GM12878 (cell line): ENCODE measurements at places on chromosomes 16 and 17. TPM values are rescaled to one million over a fixed set of nuclear protein-coding genes. Genes with fewer than 3 reads are reported as not detected.

DNA sequence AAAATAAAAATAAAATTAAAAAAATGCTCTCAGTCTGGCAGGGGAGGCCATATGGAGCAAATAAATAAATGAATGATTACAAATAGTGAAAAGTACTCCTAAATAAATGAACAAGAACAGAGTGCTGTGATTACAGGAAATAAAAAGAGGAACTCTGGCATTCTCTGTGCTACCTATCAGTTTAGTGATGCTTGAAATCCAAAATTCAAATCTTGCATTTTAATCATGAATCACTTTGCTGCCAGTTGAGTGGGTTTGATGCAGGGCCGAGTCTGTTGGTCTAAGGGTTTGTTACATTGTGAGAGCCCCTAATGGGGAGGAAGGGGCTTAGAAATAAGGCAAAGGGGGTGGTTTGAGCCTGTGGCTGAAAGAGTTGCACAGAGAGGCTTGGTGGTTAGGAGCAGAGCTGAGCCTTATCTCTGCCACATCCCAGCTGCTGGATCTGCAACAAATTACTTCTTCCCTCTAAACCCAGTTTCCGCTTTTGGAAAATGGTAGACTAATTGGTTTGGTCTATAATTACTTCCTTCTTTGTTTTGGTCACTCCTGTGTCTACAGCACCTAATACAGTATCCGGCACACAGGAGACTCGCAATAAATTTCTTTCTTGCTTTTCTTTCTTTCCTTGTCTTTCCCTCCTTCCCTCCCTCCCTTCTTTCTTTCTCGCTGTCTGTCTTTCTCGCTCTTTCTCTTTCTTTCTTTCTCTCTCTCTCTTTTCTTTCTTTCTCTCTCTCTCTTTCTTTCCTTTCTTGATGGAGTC, 6.3 kb upstream of the ABCC1 start:
- no peak for DNase-seq

GRCh38 chr17:45146166-45146565, 2.1 kb upstream of the HEXIM1 start:
- DNase-seq: no peak

GRCh38 chr16:54932737-54933254, 2.1 kb downstream of the IRX5 start:
- no peak for DNase-seq

DNA sequence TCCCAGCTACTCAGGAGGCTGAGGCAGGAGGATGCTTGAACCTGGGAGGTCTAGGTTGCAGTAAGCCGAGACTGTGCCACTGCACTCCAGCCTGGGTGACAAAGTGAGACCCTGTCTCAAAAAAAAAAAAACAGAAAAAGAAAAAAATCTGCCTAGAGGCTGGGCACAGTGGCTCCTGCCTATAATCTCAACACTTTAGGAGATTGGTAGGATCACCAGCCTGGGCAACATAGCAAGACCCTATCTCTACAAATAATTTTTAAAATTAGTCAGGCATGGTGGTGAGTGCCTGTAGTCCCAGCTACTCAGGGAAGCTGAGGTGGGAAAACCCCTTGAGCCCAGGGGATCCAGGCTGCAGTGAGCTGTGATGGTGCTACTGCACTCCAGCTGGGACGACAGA, 17.7 kb downstream of the CUEDC1 start:
- no peak for DNase-seq

DNA sequence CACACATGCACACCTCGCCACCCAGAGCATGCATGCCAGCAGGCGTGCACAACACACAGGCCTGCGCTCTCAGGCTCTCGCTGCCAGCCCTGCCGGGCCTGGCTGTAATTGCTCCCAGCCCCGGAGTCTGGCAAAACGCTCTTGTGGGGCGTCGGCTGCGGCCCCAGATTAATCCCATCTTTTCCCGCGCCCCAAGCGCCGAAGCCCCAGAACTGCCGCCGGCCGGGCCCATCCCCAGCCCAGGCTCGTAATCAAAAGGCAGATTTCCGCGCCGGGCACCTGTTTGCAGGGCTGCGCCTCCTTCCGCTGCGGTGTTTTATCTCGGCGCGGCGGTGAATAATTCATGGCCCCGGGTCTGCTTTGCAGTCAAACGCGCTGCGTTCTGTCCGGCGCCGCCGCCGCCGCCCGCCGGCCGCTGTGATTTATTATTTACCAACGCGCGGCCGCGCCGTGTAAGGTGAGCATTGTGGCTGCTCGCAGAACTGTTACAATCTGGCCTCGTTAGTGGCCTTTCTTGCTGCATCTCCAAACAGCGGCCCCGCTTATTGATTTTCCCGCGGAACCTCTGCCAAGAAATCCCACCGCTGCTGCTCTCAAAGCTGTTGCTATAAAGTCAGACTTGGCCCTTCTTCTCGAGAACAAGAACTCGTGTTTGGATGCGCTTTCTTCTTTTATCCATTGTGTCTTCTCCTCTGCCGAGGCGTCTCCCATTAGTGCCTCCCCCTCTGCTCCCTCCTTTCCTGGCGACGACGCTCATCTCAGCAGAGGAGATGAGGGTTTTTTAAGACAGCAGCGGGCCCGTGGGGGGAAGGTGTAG, 126.1 kb downstream of the IRX5 start:
- DNase-seq: no peak

DNA sequence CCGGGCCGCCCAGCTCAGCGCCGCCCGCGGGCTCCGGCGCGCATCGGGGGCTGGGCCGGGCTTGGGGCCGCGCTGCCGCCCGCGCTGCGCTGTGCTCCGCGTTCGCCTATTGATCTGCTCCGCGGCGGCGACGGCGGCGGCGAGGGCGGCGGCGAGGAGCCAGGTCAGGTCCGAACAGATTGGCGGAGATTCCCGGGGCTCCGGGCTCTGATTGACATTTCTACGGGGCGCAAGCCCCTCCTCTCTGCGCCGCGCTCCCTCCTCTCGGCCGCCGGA, 559 bp downstream of the IRX3 start:
- no peak for DNase-seq

SPSB3 gene
- polyA plus RNA-seq: 23.6 and 26.1 TPM in 2 replicates

PPP1R1B gene
- polyA plus RNA-seq: not detected in 2 replicates
